ENCODE measurements at places on chromosomes 7 and 10.

DNA sequence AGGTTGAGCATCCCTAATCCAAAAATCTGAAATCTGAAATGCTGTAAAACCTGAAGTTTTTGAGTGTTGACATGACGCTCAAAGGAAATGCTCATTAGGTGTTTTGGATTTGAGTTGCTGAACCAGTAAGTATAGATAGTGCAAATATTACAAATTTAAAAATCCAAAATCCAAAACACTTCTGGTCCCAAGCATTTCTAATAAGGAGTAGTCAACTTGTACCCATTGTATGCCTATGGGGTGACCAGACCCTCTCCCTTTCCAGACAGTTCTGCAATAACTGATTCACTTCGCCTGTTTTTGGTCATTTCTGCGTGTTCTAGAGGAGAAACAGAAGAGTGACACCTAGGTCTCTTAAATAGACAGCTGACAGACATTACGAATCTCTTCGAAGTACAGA lies 90.3 kb downstream of the MMRN2 start:
- DNase-seq, result no peak

DNA sequence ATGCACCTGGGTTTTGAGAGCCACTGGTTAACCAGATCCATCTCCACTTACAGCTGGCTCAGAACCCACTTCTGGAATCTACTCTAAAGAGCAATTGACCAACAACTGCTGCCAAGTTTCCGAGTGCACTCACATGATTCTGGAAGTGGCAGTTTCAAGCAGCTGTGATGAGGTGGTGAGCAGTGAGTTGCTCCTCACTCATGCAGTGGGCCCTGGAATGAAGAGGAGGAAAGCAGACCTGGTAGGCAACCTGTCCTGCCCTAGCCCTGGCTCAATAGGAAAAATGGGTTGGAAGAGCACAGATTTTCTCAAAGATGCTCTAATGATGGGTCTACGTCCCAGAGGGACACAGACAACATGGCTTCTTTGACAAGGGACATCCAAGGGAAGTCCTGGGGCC lies 70.7 kb upstream of the NPY start:
- DNase-seq, result no peak

DNA sequence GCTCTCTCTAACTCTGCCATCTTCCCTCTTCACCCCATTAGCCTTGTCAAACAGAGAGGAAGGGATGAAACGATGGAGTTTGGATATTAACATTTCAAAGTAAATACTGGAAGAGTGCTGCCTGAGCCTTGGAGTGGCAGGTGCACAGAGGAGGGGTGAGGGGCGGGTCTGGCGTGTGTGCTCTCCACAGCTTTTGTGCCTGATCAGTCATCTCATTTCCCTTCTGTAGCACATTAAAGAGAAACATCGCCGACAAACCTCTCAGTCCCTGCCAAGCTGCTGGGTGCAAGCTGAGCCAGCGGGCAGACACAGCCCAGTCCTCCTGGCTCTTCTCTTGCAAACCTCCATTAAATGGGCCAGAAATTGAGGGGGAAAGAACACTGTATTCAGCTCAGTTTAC lies 76.2 kb downstream of the SLIT1 start:
- DNase-seq, result no peak

GRCh38 chr7:101269664-101270063 lies 24.8 kb upstream of the FIS1 start:
- no peak for DNase-seq

DNA sequence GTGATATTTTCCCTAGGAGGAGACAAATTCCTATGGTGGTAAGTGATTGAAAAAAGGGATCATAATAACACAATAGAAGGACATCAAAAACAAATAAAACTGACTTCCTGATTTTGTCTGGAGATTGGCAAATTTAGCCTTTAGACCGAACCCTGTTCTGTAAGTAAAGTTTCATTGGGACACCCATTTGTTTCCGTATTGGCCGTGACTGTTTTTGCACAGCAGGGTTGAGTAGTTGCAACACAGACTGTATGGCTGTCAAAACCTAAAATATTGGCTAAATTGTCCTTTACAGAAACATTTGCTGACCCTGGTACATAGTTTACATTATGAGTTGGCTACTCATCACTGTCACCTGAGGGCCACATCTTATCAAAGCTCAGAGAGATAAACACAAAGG lies 168.6 kb downstream of the PRKCQ start:
- DNase-seq, result no peak

- DNase-seq, result no peak
Measured at GRCh38 chr7:19401461-19401860, 256.2 kb upstream of the FERD3L start.
